Activated CD4-positive, alpha-beta T cell treated with anti-CD3 and anti-CD28 coated beads, Interleukin-2, amount 50 U/mL, for 48 hours (primary cell): ENCODE measurements at places on chromosomes 4 and X.

- DNase-seq, result no peak
Measured at GRCh38 chr4:140252141-140252741, 98.3 kb upstream of the MAML3 start.

DNA sequence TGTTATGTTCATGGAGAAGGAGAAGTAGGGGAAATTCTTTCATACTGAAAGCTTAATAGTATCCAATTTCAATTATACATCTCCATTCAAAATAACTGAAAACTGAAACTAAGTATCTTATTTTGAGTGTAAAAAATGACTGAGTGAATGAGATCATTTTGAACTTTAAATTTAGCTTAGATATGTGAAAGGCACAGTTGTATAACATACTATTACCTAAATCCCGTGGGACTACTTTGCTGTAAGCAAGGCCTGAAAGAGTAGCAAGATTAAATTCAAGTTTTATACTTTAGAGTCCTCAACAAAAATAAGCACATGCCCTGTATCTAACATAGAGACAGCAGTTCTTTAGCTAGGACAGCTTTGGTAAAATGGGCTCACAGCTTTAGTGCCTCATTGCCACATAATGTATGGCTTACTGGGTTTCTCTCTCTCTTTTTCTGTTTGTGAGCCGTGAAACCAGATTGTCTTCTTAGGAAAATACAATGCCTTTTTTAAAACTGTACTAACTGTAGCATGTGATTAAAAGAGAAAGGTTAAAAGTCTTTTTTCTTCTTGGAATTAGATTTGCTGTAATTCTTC is 43.2 kb downstream of the GSTCD start:
- DNase-seq, result no peak

- no peak for DNase-seq
Measured at GRCh38 chrX:130136496-130136895, 26.2 kb upstream of the ELF4 start.

- no peak for DNase-seq
Measured at GRCh38 chrX:34654696-34655490, 2.2 kb downstream of the TMEM47 start.

DNA sequence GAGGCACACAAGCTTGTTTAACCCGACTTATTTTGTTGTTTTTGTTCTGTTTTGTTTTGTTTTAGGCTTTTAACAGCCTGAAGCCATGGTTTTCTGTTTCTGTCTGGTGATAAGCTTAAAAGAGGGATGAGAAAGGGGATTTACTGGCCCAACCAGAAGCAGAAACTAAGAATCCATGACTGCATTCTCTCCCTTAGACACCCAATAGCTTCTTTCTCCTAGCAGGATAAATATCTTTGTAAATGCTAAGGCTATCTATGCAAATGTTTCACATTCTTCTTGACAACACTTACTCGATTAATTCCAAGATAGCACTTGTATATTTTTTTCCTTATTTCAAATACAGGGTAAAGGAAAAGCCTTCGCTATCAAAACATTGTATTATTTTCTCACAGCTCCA is 53.7 kb upstream of the SMAD1 start:
- no peak for DNase-seq

- DNase-seq, result no peak
Measured at GRCh38 chr4:184417802-184418511, 56.4 kb downstream of the IRF2 start.

DNA sequence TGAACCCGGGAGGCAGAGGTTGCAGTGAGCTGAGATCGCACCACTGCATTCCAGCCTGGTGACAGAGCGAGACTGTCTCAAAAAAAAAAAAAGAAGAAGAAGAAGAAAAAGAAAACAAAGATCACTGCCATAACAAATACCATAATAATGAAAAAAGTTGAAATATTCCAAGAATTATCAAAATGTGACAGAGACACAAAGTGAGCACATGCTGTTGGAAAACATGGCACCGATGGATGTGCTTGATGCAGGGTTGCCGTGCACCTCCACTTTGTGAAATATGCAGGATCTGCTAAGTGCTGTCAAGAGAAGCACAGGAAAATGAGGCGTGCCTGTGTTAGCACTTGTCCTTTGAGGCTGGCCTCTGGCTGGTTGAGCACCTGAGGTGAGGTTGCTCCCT is 133.3 kb downstream of the STK32B start:
- DNase-seq, result no peak

DNA sequence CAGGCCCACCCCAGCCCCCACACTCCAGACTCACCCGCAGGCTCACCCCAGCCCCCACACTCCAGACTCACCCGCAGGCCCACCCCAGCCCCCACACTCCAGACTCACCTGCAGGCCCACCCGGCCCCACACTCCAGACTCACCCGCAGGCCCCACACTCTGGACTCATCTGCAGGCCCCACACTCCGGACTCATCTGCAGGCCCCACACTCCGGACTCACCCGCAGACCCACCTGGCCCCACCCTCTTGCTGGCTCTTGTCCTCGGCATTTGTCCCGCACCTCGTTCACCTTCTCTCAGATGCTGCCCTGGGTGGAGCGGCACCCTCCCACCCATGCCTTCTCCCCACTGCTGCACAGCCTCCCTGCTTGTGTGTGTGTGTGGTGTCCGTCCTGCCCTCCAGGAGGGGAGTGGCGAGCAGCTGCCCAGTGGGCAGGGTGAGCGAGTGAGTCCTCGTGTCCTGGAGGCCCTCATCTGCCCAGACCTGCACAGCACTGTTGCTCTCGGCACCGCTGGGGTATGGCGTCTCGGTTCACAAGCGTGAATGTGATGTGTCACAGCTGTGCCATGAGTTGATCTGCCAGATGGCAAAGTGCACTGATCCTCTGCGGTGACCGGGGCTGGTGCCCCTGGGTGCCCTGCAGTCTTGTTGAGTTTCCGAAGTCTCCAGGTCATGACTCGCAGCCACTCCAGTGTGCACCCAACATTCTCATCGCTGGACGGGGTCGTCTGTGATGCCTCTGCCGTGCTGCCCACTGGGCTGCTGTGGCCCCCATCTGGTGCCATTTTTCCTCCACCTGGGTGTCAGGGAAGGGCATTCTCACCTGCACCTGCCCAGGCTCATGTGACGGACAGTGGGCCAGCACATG is 27.7 kb downstream of the MAEA start:
- no peak for DNase-seq
